ENCODE measurements at places on chromosomes 3 and 15.
A peak's percentile ranks its signal among the peaks of the same experiment; 100 is the strongest.

GRCh38 chr15:36877796-36878683 lies 222.3 kb downstream of the MEIS2 start:
- DNase-seq: no peak

GRCh38 chr3:182914341-182914740 lies 66.0 kb downstream of the DCUN1D1 start:
- no peak for DNase-seq

DNA sequence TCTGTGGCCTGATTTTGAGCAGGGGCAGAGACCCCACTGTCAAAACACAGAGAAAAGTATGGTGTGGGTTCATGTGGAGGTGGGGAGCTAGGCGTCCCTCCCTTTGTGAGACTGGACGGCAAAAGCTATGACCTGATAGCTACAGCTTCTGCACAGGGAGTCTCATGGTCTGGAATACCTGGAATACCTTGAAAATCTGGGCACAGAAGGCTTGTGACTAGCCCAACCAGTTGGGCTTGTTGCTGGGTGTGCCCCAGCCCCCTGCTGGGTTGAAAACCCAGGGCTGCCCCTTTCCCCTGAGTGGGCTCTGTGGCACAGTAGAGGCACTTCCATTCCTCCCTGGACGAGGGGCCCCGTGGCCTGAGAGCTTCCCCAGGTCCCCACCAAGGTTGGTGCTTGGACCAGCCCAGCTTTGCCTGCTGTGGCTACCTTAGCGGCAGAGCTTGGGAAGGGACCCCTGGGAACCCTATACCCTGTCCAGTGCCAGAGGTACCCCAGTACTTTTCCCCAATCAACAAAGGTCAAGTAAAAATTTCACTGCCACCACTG lies 37.3 kb downstream of the SLC2A2 start:
- DNase-seq: no peak

DNA sequence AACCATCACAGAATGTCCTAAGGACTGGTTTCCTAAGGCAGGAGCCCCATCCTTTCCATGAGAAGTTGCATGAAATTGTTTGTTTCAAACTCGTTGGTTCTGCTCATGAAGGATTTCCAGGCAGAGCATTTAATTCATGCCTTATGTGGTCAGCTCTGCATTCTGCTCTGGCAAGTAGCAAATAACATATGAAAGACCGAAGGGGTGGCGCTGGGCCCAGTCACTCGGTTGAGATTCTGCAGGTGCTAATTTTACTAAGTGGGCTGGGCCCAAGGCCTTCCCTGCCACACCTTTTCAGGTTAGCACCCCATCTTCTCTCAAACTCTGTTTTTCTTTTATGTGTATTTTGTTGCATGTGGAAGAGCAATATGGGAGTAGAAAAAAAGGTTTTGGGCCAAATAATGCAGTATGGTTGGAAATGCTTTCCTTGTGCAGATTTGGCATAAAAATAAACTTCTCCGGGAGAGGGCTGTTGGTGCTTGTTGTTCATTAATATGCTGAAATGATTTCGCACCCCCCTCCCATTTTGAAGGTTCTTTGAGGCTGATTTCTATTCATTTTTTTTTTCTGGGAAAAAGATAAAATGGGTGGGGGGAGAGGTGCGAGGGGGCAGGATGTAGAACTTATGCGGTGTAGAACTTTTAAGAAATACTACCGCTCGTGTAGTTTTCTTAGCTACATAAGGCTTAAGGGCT lies 182.9 kb upstream of the FEZF2 start:
- no peak for DNase-seq

DNA sequence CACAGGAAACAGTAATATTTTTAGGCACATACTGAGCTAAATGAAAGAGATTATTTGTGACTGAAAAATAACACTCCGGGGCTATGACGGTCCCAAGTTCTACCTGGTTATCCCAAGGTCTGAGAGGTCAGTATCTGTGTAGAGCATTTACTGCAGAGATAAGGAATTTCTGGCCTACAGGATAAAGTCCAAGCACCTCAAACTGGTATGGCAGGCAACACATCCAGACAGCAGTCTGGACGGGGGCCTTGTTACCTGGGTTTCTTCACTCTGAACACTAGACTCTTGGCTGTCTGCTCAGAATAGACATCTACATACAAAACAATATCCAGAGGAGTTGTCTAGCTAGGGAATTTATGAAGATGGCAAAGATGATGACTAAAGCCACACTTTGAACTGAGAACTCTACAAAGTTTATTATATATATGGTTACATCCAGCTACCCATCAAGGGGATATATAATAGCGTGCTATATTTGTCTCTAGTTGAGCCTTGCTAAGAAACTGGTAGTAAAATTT lies 42.0 kb upstream of the CLRN1 start:
- no peak for DNase-seq

GRCh38 chr3:132034097-132034485 lies 723 bp downstream of the CPNE4 start:
- DNase-seq: no peak

DNA sequence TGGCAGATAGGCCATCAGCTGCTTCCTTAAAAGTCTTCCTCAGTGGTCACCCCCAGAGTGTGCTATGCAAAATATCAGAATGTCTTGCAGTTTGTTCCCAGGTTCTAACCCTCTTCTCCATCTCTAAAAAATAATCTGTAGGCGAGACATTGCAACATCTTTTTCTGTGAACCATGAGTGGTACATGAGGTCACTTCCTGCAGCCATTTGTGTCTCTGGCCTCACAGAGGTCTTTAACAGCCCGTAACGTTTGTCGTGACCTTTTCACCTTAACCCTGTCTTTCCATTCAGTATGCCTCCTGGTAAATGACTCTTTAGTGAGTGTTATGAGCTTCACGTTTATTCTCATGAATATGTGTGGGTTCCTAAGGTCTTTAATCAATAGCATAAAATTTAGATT lies 145.4 kb downstream of the KLHL25 start:
- DNase-seq: peak; percentile 42

GRCh38 chr15:43931119-43931518 lies 104.3 kb downstream of the WDR76 start:
- no peak for DNase-seq

GRCh38 chr15:77497110-77497737 lies 76.5 kb downstream of the HMG20A start:
- DNase-seq: peak; percentile 48

GRCh38 chr15:73389971-73390544 lies 21.3 kb upstream of the HCN4 start:
- DNase-seq: no peak

GRCh38 chr3:194084284-194084683 lies 51.7 kb upstream of the HES1 start:
- DNase-seq: no peak

DNA sequence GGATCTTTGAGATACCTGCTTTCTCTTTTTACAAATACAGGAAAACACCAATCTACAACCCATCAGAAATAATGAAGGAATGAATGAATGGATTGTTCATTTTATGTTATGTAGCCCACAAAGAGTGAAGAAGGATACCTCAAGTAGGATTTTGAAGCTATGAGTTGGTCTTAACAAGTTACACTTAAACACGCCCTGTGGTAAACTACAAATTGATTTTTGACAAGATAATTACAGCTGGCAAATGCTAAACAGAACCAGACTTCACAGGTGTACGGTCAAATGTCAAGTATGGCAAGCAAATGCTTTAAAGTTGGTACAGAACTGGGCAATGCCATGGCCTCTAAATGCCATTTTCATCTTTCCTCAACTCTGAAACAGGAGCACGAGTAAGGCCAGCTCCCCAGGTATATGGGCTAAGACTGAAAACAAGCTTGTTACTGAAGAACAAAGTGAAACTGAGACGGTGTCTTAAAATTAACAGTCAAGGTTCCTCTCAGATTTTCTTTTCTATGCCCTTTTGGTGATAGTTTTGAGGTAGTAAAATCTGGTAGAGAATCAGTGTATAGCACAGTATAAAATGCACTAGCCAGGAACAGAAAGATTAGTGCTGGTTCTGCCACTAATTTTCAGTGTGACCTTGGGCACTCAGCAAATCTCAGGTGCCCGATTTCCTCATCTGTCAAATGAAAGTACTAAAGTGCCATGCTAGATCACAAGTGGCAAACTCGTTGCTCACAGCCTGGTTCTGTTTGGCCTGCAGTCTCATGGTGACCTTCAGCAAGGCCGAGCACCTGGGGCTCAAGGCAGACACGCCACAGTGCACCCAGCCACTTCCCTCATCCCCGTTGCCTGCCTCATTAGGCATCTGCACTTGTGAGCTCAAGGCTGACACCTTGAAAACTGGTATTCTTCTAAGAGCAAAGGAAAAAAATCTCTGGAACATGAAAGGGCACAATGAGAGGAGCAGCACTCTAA lies 9.5 kb downstream of the RUVBL1 start:
- peak; percentile 72 for DNase-seq

DNA sequence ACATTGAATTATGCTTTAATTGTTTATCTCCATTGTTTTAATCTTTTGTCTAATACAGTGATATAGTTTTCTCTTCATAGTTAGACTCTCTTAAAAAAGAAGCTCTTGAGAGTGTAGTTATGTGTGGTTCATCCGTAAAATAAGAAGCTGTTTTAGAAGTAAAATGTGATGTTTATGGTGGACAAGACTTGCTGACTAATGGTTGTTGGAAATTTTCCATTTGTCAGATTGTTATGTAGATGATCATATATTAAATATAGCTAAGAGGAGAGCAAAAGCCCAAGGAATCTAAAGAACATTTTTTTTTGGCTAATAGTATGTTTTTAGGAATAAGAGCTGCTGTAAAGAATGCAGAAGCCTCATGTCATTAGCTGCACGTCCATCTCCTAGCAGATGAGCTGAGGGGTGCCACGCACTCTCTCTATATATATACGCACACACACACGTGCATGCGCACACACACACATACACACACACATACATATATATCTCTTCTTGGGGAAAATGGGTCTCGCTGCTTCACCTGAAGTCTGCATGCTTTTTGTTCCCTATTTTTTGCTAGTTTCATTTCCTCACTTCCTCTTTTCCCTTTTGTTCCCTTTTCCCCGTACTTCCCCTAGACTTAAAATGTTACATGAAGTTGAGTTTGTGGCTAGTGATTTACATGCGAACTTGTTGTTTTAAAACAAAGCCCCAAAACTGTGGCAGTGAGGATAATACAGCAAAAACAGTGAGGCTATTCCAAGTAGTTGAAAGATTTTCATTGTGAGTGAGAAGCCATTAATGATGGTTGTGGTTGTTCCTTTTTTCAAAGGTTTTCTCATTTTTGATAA lies 107.8 kb downstream of the MBNL1 start:
- DNase-seq: no peak

GRCh38 chr3:122671553-122671952 lies 9.1 kb upstream of the PARP14 start:
- DNase-seq: no peak

GRCh38 chr15:66707310-66708082 lies 5.5 kb downstream of the SMAD6 start:
- DNase-seq: no peak

- DNase-seq: no peak
These were observed 40.1 kb upstream of the DCLK3 start for GRCh38 chr3:36804295-36805055.

DNA sequence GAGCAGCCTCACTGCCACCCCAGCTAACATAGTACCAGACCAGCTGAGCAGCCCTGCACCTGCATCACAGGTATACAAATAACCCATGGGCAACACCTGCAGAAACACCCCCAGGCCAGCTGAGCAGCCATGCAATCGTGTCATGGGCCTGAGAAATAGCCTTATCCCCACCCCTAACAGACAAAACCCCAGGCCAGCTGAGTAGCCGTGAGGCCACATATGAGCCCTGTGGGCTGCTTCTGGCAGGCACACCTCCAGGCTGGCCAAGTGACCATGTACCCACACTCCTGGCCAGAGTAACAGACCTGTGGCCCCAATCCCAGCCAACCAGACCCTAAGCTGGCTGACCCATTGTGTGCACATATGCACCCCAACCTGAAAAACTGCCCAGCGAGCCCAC lies 138.6 kb downstream of the DMXL2 start:
- no peak for DNase-seq

- DNase-seq: no peak
These were observed 11.9 kb downstream of the ABI3BP start for GRCh38 chr3:100981164-100981911.

DNA sequence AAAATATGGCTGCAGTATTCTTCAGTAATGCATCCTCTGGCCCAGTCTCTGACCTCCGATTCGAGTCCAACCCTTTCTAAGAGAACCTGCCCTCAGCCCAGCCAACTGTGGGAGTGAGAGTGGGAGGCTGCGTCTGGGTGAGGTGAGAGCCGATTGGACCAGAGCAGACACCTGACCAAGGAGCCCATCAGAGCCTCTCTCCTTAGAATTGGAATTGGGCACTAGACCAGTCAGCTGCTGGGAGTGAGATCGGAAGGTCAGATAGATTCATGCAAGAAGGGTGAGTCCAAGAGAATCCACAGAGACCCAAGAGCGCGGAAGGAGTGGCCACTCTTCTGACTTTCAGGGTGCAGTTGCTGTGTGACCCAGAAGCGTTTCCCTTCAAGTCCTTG lies 10.2 kb downstream of the RASL12 start:
- DNase-seq: peak; percentile 9

- no peak for DNase-seq
These were observed 18.1 kb downstream of the TRPM1 start for GRCh38 chr15:31083370-31083780.

- no peak for DNase-seq
These were observed 629.0 kb upstream of the TGFBR2 start for GRCh38 chr3:29977360-29977759.

GRCh38 chr3:43288366-43288765 lies 2.0 kb downstream of the SNRK start:
- DNase-seq: no peak

DNA sequence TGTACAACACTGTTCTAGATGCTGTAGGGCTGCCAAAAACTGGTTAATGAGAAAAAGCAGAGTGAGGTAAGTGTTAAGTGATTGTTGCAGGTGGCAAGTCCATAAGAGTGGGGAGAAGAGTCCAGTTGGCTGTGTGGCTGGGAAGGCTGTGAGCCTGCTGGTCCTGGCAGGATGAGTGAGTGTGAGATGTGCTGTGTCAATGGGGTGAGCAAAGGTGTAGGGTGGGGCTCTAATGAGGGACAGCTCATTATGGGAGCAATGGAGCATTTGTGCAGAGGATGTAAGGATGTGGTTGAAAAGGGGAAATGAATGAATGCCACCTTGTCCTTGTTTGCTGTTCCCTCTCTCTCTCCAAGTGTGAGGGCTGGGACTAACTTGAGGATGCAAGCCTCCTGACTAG lies 145.3 kb upstream of the ROPN1 start:
- DNase-seq: no peak

- no peak for DNase-seq
These were observed 114.0 kb upstream of the RGMA start for GRCh38 chr15:93203036-93203435.

DNA sequence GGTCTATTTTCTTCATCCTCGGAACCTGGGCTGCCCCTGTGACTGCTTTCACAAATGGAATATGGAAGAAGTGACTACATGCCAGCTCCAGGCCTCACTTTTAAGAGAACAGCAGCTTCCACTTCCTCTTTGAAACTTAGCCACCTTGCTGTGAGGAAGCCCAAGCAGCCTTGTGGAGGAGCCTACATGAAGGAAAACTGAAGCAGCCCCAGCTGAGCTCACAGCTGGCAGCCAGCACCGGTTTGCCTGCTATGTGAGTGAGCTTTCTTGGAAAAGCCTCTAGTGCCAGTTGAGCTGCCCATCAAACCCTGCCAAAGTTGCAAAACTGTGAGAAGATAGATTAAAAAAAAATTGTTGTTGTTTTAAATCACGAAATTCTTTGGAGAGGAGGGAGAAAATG lies 498.0 kb upstream of the PROK2 start:
- no peak for DNase-seq
